ENCODE measurements at places on chromosomes 2 and 18. TPM values are rescaled to one million over a fixed set of nuclear protein-coding genes. Genes with fewer than 3 reads are reported as not detected.

PLGLB1 gene
- 0.55 TPM for total RNA-seq

RRM2 gene
- total RNA-seq = 22.4 TPM

SEPTIN10 gene
- 61.2 TPM for total RNA-seq

MYO5B gene
- total RNA-seq = 2.5 TPM

UGT1A8 gene
- not detected for total RNA-seq

POTEJ gene
- total RNA-seq = not detected

TSPYL6 gene
- not detected for total RNA-seq

KCNE4 gene
- total RNA-seq = not detected

TMEM17 gene
- 5.5 TPM for total RNA-seq

GAL3ST2 gene
- total RNA-seq = not detected

DSC3 gene
- 64.9 TPM for total RNA-seq

LHCGR gene
- not detected for total RNA-seq

TXNDC2 gene
- total RNA-seq = 0.34 TPM

SH3BP4 gene
- total RNA-seq = 40.7 TPM

RAX gene
- total RNA-seq = not detected

PFN4 gene
- total RNA-seq = 0.39 TPM

PLEK gene
- total RNA-seq = not detected

IL1F10 gene
- 0.08 TPM for total RNA-seq

TAF1B gene
- 14.3 TPM for total RNA-seq

UGT1A9 gene
- not detected for total RNA-seq

CEP68 gene
- total RNA-seq = 4.6 TPM
